Stomach (tissue), 19 donors: ENCODE measurements at places on chromosomes 2 and 18. TPM values are rescaled to one million over a fixed set of nuclear protein-coding genes. Genes with fewer than 3 reads are reported as not detected.

The GNLY gene
- total RNA-seq = not detected

The TUBB8B gene
- not detected for total RNA-seq

The CKAP2L gene
- 2.0 TPM for total RNA-seq

The TUBA3E gene
- not detected for total RNA-seq

The IL37 gene
- not detected for total RNA-seq

The GAL3ST2 gene
- total RNA-seq = not detected

The ABCA12 gene
- 1.8 TPM for total RNA-seq

The MC2R gene
- not detected for total RNA-seq

The EMX1 gene
- not detected for total RNA-seq

The ZNF514 gene
- 6.4 TPM for total RNA-seq

The DQX1 gene
- total RNA-seq = 35.1 TPM

The ZBTB7C gene
- total RNA-seq = 15.2 TPM

DNA sequence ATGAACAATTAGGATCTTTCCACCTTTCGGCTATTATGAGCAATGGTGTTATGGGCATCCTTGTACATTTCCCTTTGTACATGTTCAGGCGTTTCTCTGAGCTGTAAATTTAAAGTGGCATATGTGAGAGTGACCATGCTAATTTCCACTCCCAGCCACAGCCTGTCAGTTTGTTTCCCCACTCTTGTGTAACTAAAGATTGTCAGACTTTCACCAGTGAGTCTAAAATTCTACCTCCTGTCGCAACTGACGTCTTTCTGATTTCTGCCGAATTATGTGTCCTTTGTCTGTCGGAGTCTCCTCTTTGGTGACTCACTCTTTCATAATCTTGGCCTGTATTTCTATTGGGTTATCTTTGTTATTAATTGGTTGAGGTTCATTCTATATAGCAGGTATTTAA lies 50.7 kb downstream of the TRAPPC12 start:
- DNase-seq = no peak

DNA sequence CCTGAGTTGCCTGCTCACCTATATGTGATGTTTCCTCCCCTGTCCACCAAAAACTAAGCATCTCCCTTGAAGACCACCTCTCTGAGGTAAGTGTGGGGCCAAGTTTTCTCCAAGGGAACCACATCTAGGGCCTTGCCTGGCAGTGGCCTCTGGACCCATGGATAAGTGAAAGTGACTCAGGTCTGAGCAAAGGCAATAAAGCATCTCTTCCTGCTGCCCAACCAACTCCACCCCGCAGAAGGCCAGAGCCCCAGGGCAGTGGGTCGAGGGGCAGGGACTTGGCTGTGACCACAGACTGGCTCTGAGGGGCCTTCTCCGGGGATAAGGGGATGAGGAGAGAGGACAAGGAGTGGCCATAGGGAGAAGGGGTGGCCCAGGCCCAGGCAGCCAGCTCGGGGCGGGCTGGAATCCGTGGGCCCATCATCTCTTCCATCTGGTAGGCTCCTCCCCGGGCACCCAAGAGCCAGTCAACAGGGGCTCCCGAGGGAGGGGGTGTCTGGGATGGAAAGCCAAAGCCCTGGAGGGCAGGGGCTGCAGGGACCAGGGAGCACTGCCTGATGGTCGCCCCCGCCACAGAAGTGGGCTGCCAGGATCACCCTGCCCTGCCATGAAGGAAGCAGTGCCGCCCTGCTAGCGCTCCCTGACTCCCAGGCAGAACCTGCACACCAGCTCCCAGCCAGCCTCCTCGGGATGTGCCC lies 33.4 kb downstream of the EMX1 start:
- DNase-seq = no peak

- no peak for DNase-seq
Observed at GRCh38 chr2:71261534-71261933, 34.6 kb upstream of the PAIP2B start.

DNA sequence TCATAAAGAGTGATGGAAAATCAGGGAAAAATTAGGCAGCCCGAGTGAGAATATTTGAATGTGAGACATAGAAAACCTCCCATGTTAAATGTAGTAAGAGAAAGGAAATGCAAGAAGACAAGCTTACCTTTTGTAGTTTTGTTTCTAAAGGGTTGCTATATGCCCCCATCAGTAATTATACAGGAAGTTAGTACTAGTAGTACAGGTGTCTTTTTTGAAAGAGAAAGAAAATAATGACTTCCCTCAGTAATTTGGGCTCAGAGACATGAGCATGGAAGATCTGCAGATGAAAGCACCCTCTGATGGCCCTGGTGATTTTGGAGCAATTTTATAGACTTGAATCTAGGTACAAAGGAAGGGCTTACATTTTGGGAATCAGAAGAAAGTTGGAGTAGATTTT lies 80.8 kb downstream of the RHBDD1 start:
- DNase-seq = no peak

DNA sequence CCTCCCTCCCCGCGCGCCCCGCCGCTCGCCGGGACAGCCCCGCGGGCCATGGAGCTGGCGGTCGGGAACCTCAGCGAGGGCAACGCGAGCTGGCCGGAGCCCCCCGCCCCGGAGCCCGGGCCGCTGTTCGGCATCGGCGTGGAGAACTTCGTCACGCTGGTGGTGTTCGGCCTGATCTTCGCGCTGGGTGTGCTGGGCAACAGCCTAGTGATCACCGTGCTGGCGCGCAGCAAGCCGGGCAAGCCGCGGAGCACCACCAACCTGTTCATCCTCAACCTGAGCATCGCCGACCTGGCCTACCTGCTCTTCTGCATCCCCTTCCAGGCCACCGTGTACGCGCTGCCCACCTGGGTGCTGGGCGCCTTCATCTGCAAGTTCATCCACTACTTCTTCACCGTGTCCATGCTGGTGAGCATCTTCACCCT lies 865 bp downstream of the GALR1 start:
- DNase-seq = no peak

GRCh38 chr2:126413079-126413478 lies 242.9 kb upstream of the GYPC start:
- DNase-seq = no peak

DNA sequence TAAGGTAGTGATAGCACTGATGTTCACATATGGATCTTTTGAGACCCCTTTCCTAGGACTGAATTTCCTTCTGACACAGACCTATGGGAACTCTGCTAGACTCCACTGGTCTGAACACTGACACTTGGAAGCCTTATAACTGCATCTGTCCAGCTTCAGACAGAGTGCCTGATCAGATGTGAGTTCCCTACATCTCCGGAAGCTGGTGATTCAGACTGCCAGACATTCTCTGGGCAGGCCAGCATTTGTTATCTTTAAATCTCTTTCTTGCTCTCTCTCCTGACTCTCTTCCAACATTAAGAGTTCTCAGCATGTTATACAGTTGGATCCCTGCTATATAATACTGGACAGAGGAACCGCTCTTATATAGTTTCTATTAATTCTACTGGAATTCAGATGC lies 408.5 kb downstream of the ZEB2 start:
- no peak for DNase-seq

- DNase-seq = no peak
Observed at GRCh38 chr2:25430556-25430955, 88.8 kb upstream of the DNMT3A start.

DNA sequence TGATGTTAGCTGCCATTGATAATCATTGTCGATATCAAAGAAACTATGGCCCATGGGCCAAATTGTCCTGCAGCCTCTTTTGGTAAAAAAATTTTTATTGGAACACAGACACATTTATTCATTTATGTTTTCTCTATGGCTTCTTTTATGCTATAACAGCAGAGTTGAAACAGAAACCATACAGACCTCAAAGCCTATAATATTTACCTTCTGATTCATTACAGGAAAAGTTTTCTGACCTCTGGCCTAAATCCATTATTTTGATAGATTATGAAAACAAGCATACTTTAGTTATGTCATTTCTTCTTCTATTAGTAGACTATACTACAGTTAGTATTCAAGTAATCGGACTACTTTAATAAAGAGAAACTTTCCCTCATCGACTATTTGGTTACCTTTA lies 349.7 kb upstream of the GALNT5 start:
- no peak for DNase-seq

DNA sequence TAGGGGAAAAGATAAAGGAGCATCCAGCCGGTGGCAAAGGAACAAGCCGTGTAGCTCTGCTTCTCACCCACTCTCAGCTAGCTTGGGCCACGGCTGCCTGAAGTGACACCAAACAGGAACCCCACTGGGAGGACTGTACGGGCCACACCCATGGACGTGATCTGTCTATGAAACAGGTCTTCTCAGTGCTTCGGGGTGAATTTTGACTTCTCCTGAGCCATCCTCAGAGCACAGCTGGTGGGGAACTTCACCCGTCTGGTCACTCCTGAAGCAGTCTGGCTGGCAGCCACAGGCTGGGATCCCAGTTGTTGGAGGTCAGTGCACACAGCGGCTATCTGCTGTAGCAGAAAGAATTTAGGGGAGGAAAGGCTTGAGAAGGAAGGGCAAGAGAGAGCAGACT lies 223.8 kb downstream of the FAM210A start:
- DNase-seq = no peak

DNA sequence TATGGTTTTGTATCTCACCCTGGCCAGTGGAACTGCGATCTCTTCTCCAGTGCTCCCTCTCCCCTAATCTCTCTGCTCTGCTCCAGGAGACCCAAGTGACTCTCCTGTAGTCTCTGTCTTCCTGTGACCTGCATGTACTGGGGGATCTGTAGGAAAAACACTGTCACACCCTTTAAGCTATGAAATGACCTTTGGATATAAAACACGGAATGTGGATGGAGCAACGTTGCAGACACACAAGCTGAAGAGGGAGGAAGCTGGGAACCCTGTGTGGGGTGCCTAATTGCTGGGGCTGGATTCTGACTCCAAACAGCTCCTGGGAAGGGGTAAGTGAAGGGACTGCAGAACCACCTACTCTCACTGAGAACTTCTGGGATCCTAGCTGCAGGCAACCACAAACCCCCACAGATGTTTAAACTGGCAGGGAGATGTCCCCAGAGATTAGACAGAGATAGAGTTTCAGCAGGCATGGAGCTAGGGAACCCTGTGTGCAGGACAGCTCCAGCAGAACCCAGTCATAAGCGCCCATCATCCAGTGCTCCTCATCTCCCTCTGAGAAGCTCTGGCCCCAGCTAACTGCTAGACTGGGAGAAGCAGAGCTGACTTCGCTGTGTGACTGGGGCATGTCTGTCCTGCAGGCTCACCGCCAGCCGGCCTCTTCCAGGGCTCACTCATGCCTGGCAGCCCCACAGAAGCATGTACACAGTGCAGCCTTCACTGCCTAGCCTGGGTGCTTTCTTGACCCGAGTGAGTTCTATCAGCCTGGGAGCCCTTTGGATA lies 482.7 kb upstream of the SETBP1 start:
- peak; percentile 2 for DNase-seq

GRCh38 chr2:136051725-136052048 lies 66.3 kb upstream of the DARS1 start:
- no peak for DNase-seq

DNA sequence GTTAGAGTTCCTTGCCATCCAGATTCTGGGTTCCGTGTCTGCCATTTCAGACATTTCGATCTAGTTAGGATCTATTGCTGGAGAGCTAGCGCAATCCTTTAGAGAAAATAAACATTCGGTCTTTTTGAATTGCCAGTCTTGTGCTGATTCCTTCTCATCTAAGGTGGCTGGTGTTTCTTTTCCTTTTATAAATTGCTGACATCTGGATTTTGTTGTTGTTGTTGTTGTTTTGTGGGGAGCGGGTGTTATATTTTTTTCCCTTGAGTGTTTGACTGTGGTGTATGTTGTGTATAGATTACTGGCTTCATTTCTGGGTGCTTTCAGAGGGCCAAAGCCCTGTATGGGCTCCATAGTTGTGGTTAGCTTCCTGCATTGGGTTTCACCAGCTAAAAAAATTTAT lies 128.5 kb upstream of the LRP1B start:
- DNase-seq = no peak
